ENCODE measurements at places on chromosomes 2 and 18. TPM values are rescaled to one million over a fixed set of nuclear protein-coding genes. Genes with fewer than 3 reads are reported as not detected.

GRCh38 chr2:177784745-177785067 is 287.9 kb downstream of the PDE11A start:
- DNase-seq, result no peak

Gene BMP10
- total RNA-seq, result not detected

- no peak for DNase-seq
Observed at GRCh38 chr18:8063733-8064132, 496.6 kb downstream of the PTPRM start.

Gene SCYGR2
- not detected for total RNA-seq

Gene ALKAL2
- total RNA-seq, result not detected

GRCh38 chr2:27369471-27370025 is 590 bp downstream of the EIF2B4 start:
- DNase-seq, result no peak

Gene OTOF
- 0.75 TPM for total RNA-seq

Gene SLC23A3
- 0.96 TPM for total RNA-seq

Gene FIGN
- total RNA-seq, result not detected

Gene C2orf78
- total RNA-seq, result not detected

GRCh38 chr18:10301831-10302483 is 152.5 kb upstream of the APCDD1 start:
- DNase-seq, result no peak

DNA sequence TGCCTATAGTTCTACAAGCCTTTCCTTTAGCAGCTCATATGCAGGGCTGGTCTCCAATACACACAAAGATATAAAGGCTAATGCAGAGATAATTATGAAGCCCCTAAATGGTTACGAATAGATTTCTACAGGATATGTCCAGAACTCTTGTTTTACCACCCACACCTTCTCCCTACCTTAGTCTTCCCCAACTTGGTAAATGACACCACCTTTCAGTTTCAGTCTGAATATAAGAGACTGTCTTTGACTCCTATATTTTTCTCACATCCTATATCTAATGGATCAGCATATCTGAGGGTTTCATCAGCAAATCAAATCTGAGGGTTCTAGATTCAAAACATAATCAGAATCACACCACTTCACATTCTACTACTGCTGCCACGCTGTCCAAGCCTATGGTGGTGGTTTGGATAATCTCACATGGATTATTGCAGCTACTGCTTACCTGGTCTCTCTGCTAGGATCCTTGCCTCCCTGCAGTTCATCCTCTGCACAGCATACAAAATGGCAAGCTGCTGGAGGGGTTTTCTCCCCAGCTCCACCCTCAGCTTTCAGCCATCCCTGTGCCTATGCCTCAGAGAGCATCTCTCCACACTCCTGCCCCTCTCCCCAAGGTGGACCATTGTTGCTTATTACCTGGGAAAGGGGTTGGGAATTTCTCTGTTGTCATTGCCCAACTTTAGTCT is 178.0 kb upstream of the SPOPL start:
- no peak for DNase-seq

Gene DCDC2C
- not detected for total RNA-seq

Gene GPR45
- total RNA-seq, result not detected

DNA sequence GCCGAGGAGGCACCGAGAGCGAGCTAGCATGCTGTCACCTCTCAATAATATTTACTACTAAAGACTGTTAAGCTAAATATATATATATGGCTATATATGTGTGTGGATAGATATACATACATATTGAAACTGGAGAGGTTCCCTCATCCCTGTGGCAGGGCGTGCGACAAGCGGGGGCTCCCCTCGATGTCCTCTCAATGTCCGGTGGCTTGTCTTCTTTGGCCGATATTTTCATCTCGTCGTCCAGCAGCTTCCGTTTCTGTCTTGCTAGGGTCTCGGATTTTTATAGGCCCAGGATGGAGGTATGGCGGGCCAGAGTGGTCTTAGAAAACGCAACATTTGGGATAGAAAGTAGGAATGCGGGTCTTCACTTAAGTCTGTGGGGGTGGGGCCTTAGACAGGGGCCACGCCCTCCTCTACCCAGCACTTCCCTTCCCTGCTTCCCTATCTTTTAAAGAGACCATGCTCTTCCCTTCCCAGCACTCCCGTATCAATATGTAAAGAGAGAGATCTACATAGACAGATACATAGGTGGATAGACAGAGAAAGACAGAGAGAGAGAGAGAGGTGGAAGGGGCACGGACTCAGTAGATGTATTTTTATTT is 866.8 kb downstream of the DSC3 start:
- no peak for DNase-seq

Gene ACTG2
- not detected for total RNA-seq

- no peak for DNase-seq
Observed at GRCh38 chr2:3466482-3466863, 52.9 kb downstream of the ADI1 start.

Gene KIF1A
- total RNA-seq, result not detected

All from CD4-positive, alpha-beta T cell (primary cell).